ENCODE measurements at places on chromosomes 6 and 20.
A peak's percentile ranks its signal among the peaks of the same experiment; 100 is the strongest.

DNA sequence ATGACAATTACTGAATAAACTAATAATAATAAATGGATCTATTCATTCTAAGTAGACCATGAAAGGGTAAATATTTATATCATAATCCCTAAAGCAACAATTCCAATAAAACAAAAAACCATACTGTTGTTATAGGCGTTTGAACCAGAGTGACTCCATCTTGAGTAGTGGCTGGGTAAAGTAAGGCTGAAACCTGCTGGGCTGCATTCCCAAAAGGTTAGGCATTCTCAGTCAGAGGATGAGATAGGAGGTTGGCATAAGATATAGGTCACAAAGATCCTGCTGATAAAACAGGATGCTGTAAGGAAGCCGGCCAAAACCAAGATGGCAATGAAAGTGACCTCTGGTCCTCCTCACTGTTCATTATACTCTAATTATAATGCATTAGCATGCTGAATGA is 8.3 kb downstream of the OR2H1 start:
- DNase-seq: no peak

DNA sequence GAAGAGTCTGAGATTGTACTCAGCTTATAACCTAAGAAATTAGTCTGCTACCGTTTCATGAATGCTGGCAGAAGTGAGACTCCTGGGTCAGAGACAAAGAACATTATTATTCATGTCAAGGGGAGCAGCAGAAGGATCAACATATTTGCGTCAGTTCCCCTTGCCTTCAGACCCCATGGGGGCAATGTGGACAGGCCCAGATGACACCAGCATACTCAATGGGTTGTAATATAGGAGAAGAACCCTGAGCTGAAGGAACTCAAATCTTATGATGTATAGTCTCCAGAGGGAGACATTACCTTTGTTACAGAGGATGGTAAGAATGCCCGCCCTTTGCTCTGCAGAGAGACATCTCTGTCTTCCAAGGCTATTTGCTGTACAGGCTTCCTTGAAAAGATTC is 384.4 kb downstream of the EPM2A start:
- DNase-seq: no peak

- no peak for DNase-seq
Observed at GRCh38 chr6:37088897-37089296, 81.1 kb upstream of the PIM1 start.

DNA sequence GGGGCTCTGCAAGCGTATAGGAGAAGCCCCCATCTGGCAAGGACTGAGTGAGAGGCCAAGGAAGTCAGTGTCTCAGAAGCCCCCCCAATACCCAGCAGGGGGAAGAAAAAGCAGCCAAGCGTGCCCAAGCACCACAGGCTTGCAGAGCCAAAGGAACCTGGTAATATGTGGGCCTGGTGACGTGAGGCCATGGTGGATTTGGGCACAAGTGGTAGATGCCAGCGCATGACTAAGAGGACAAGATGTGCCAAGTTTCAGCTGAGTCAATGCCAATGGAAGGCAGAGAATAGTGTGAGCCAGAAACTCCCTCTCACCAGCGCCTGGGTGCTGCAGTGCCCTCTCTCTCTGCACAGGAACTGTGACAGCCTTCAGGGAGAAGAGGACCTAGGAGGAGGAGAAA is 110.0 kb downstream of the QRSL1 start:
- DNase-seq: peak; percentile 27

- no peak for DNase-seq
Observed at GRCh38 chr6:112274774-112275173, 20.4 kb upstream of the LAMA4 start.

- no peak for DNase-seq
Observed at GRCh38 chr6:33983721-33984465, 162.0 kb downstream of the GRM4 start.

DNA sequence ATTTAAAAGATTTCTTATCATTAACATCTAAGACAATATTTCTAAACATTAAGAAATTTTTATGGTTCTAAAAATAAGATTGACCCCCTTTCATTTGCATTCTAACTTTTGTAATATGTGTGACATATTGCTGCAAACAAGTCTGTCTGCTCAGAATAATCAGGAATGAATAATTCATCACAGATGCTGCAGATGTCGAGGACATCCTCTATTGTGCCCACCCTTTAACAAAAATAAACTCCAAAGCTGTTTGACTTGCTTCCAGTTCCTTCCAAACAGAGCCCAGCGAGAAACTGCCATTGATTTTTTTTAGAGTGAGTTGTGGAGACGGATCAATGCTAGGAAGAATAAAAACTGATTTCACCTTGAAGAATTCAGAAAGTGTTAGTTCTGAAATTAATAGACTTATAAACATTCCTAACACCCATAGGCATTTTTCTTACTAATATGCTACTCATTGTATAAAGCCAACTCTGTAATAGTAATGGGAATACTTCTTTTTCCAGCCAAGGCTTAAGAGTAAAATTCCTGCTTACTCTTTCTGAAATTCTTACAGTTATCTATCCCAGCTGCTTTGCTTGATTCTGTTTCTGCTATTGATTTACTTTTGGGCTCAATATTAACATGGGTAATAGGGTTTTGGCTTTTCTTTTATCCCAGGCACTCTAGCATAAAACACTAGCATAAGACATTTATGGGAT is 244.8 kb upstream of the FAM83B start:
- no peak for DNase-seq

DNA sequence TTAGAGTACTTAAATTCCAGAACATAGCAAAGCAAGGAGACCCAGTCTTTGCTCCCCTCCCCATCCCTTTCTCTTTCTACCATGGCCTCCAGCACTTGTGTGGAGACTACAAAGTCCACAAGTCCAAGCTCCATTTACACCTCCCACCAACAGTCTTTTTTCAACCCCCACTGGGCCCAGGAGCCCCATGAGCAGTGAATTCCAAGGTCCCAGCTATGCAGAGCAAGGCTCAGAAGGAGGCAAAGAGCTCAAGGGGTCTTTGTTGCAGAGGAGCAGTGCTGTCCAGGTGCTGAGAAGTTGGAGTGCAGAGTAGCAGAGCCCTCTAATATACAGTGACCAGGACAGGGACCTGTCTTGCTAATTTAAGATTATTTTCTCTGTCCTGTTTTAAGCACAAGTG is 9.0 kb downstream of the PAK5 start:
- DNase-seq: no peak

GRCh38 chr6:42511803-42512422 is 51.9 kb upstream of the UBR2 start:
- peak; percentile 45 for DNase-seq

GRCh38 chr6:98839781-98840361 is 5.5 kb downstream of the POU3F2 start:
- DNase-seq: peak; percentile 25

DNA sequence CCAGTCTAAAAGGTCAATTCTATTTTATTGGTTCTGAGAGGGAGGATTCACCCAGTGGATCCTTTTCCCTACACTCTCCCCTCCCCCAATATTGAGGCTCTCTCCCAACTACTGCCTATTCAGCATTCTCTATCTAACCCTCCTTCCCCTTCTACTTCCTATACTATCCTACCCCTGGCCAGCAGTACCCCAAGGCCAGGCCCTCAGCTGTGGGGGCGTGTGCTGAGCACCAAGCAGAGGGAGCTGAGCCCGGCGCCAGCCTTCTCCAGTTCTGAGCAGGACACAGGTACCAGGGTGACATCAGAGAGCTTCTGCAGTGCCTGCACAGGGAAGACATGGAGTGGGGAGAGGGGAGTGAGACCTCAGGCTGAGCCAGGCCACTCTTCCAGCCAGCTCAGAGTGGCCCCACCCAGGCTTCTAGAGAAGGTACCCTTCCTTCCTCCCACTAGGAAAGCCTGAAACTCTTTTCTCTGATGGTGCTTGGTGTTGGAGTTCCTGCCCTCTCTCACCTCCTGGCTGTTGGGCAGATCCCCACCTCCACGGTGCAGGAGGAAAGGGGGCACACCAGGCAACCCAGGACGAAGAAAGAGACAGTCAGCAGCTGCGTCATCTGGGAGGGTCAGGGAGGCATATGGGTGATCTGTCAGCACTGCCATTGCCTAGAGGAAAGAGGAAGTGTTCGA is 1.9 kb downstream of the DDAH2 start:
- no peak for DNase-seq

GRCh38 chr6:46848684-46849360 is 55.6 kb downstream of the MEP1A start:
- peak; percentile 90 for DNase-seq
